ENCODE measurements at places on chromosomes 2 and 18. TPM values are rescaled to one million over a fixed set of nuclear protein-coding genes. Genes with fewer than 3 reads are reported as not detected.

TDRD15 gene
- 0.06 TPM for total RNA-seq

HOXD1 gene
- total RNA-seq, result not detected

ABCG5 gene
- total RNA-seq, result not detected

OSBPL6 gene
- total RNA-seq, result 0.20 TPM

DNA sequence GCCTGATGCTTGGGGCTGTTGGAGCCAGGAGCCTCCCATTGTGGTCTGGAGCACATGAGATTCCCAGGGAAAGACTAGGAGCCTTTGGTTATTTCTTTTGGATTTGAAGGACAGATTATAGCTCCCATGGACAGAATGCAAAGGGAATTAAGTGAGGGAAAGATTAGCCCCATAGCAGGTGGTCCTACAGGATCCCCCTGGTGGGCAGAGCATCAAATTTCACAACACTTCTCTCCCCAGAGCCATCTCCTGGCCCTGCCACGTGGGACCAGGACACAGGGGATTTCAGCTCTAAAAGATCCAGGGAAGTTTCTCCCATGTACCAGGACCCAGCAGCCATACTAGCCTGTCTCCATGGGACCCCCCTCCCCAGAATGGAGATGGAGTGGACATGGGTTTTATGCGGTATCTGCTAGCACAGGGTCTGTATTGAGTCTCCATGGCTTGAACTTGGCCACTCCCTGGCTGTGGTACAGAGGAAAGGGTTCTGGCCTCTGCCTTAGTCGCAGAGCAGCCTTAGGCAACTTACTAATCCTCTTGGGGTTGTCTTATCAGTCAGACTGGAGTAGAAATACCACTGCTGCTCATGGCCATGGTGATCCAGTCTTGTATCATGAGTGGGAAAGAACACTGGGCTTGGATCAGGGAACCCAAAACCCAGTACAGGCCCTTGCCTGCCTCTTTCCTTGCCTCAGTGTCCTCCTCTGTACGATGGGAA, 6.8 kb upstream of the PLB1 start:
- no peak overlapping the region for H3K4me3 ChIP-seq
- no peak overlapping the region for H3K27ac ChIP-seq
- no peaks in the 10 kb centered on the region for H3K4me1 ChIP-seq

GRCh38 chr2:136917411-136917881, 152.1 kb downstream of the THSD7B start:
- no peaks in the 10 kb centered on the region for H3K36me3 ChIP-seq
- H3K4me1 ChIP-seq, result no peaks in the 10 kb centered on the region
- H3K27me3 ChIP-seq, result no peaks in the 10 kb centered on the region
- H3K27ac ChIP-seq, result no peak overlapping the region
- DNase-seq, result no peak
